Aorta (tissue), 5 donors: ENCODE measurements at places on chromosomes 12 and 14. TPM values are rescaled to one million over a fixed set of nuclear protein-coding genes. Genes with fewer than 3 reads are reported as not detected.

LRTM2 gene
- not detected for polyA plus RNA-seq

SPX gene
- polyA plus RNA-seq, result not detected

DNA sequence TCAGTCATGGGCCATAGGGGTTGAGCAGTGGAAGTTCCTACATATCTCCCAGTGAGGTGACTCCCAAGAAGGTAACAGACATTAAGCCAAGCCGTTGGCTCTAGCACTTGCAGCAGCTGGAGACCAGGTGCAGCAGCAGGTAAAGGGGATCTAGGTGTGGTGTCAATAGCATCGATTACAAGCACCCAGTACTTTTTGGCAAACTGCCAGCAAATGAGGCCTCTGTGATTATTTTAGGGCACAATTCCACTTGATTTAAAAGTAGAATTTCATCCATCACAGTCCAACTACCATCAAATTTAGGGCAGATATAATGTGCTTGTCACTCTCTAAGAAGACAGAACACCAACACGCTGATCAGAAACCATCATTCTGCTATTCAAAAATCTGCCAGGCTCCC, 224.1 kb upstream of the EGLN3 start:
- DNase-seq, result no peak

DNA sequence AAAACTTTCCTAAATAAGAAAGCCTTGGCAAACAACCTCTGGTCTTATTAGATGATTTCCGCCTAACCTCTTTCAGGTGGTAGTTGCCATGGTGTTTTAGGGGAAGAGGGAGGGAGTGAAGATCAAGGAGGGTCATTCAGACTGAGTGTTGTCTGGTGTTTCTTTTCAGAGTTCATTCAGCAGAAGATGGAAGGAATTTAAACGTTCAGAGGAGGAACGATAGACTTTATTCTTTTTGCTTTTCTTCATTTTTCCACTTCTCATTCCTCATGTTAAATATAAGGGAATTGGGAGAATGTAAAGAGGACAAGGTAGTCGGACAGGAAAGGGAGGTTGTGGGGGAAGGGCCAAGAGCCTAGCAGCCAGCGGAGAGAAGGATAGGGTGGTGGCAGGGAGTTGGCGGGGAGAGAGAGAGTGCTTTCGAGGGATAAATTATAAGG, 17.4 kb upstream of the SALL2 start:
- no peak for DNase-seq

DNA sequence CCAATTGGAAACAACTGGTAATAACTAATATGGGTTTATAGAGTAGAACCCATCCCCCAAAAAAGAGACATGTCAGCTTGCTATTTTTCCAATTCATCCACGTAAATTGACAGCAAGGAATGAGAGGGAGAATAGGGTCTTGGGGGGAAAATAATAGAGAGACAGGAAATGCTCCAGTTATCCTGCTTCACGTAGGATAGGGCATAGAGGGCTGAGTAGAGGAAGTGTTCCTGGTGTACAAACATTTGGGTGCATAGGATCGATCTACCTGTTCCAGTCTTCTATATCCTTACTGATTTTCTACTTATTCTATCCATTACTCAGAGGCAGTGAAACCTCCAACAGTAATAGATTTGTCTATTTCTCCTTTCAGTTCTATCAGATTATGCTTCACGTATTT, 49.6 kb upstream of the COL2A1 start:
- no peak for DNase-seq

GRCh38 chr12:29024117-29024516, 125.0 kb upstream of the FAR2 start:
- no peak for DNase-seq
